T47D (cell line): ENCODE measurements at places on chromosomes 2 and 18.

DNA sequence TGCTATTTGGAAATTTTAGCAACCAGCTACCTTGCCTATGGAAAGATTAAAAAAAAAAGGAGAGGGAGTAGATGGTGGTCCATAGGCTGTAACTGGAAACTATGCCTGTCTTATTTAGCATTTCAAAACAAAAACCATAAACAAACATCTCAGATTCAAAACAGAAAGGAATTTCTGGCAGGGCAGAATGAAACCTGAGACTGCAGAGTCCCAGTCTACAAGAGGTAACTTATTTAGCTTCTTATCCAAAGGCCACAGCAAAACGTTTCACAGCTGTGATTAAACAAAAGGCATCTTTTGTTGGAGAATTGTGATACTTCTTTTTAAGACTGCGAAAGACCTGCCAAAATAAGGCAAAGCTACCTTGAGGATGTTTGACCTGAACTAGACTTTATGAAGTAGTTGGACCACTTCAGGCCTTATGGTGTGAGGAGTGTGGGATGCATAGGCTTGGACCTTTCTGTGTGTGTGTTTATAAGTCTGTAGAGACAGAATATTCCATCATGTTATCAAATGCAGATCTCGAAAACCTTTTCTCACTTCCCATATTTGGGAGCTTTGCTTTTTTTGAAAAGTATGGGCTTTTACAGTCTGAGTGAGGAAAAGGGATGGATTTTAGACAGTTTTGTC lies 11.0 kb downstream of the CRIM1 start:
- peak; percentile 35 for DNase-seq

GRCh38 chr2:233124421-233125080 lies 64.4 kb downstream of the INPP5D start:
- DNase-seq = no peak

GRCh38 chr18:10388373-10388772 lies 66.1 kb upstream of the APCDD1 start:
- DNase-seq = no peak

GRCh38 chr18:8707556-8708300 lies 2.4 kb downstream of the MTCL1 start:
- no peak for DNase-seq

GRCh38 chr18:79300413-79300812 lies 95.3 kb upstream of the NFATC1 start:
- DNase-seq = no peak

- no peak for DNase-seq
Observed at GRCh38 chr2:99554238-99554637, 64.4 kb upstream of the REV1 start.

- DNase-seq = no peak
Observed at GRCh38 chr2:106995556-106995955, 109.6 kb upstream of the ST6GAL2 start.

GRCh38 chr2:70403267-70404053 lies 101.6 kb upstream of the FAM136A start:
- no peak for DNase-seq

DNA sequence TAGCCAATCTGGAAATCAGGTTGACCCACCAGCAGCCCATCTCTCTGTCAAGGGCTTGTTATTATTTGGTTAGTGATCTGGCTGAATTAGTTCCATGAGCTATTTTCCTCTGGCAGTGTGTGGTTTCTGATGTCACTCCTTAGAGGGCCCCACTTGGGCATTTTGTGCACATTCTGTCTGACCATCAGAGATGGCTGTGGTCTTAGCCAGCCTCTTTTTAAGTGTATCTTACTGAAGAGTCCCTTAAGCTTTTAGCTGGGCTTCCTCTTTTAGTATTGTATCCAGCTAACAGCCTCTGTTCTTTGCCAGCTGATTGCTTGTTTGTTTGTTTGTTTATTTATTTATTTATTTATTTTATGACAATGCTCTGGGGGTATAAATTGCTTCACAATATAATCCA lies 951.1 kb upstream of the CNTNAP5 start:
- DNase-seq = no peak

DNA sequence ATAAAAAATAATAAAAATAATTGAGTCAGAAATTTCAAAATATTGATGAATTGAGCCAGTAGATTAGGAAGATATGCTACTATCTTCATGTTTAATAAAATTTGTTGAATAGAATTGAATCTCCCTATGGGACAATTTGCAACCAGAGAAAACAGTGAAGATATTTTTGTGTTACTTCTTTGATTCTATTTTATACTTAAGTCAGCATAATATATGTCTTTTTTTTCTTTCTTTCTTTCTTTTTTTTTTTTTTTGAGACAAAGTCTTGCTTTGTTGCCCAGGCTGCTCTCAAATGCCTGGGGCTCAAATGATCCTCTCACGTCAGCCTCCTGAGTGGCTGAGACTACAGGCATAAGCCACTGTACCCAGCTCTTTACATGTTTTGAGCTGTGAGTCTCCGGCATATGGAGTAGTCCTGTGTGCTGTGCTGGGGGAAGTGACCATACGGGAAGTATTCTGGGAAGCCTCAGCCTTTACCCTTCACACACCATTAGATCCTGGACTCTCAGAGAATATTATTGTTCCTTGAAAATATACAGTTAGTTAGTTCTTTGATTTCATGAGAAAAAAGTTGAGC lies 13.8 kb upstream of the IAH1 start:
- no peak for DNase-seq

GRCh38 chr18:26089293-26090129 lies 902 bp downstream of the SS18 start:
- no peak for DNase-seq

- DNase-seq = no peak
Observed at GRCh38 chr2:34291076-34291475, 692.0 kb upstream of the FAM98A start.

DNA sequence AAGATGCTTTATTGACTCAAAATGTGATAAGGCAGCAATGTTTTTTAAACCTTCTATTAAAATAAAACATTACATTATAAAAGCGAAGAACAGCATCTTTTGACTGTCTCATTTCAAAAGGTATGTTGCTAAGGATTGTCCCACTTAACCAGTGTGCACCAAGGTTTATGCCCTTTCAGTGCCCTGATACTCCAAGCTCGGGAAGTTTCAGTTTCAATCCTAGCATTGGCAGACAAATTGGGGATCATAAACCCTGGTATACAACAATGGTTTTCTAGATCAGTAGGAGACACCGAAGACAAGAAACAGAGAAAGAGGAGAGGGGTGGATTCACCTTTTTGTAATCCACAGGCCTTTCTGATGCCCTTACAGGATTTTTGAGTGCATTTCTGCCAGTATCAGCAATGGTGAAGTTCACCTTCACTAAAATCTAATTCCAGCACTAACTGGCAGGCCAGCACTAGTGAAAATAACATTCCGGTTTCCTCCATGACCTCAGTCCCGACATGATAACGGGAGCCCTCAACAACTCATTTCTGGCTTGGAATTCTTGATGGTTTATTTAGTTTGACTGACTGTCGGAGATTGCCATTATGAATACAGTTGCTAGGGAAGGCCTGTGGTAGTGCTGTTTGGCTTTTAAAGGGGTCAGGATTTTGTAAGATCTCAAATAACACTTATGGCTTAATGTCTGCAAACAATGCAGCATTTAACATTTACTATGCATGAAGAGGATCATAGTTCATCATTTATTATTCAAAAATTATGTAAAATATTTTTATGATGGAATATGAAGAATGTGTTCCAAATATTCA lies 33.3 kb upstream of the FIGN start:
- no peak for DNase-seq

- DNase-seq = no peak
Observed at GRCh38 chr2:85770369-85770768, 16.6 kb downstream of the ATOH8 start.

GRCh38 chr2:69032336-69032735 lies 19.4 kb downstream of the ANTXR1 start:
- DNase-seq = no peak

DNA sequence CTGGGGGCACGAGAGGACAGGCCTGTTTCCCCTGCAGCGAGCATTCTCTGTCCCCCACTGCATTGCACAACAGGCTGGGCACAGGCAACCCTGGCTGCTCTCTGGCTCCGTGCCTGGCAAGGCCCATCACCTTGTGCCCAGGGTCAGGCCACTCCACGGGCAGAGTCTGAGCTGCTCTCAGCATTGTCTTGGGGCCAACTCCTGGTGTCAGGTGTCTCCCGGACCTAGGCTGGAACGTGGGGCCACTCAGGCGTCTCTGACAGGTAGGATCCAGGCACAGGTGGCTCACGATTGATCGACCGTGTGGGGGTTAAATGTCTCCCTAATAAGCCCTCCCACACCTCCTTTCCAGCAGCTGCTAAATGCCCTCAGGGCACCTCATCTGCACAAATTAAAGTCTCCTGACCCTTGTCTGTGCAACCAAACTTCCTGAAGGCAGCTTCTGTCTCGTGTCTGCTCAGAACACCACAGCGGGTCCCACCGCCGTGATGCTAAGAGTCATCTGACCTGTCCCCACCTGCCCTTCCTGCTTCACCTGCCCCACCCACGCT lies 66.6 kb upstream of the GPC1 start:
- peak; percentile 25 for DNase-seq

DNA sequence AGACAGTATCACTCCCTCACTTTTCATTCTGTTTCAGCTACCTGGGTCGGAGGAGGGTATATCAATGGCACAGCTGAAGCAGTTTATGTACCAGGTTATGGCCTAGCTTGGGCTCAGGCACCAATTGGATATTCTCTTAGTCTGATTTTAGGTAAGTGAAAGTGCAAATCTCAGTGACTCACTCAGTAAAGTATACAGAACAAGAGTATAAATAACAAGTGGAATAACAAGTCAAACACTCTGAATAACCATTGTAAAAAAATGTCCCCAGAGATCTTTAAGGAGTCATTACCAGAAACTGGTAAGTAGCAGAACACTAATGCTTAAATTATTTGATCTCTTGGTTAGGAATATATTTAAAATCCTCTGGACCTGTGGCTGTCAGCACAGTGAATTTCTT lies 5.7 kb downstream of the SLC5A7 start:
- peak; percentile 13 for DNase-seq

GRCh38 chr2:27152796-27153464 lies 4.1 kb downstream of the TCF23 start:
- peak; percentile 38 for DNase-seq

DNA sequence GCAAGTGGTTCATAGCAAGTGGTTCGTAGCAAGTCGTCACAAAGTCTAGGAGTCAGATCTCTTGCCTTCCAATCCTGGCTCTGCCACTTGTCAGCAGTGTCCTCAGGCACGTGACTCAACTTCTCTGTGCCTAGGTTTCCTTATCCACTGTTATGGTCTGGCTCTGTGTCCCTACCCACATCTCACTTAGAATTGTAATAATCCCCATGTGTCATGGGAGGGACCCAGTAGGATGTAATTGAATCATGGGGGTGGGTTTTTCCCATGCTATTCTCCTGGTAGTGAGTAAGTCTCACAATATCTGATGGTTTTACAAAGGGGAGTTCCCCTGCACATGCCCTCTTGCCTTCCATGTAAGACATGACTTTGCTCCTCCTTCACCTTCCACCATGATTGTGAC lies 51.8 kb upstream of the AP1S3 start:
- no peak for DNase-seq

DNA sequence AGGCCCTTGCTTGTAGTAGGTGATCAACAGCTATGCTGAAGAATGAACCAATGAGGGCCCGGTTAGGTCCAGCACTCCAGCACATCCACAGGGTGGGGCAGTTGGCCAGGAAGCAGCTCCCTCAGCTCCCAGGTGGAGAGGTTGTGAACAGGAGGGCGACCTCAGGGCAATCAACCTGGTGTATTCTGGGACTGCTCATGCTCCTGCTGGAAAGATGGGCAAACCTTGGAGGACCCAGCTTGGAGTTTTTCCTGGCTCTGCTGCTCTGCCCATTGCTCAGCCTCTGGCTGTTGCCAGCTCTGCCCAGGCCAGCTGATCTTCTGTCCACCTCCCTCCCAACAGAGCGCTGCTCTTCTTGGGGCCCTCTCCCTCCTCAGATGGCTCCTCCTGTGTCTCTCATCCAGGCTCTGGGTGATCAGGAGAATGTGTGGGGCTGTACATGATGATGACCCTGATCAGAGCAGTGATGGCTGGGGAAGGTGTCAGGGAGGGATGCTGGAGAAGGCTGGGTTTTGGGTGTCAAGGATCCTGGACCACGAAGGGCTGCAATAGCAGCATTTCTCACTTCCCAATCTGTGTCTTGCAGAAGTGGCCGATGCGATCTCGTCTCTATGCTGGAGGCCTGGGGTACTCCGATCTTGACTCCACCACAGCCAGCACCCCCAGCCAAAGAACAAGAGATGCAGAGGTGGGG lies 3.4 kb downstream of the TCF23 start:
- peak; percentile 38 for DNase-seq

DNA sequence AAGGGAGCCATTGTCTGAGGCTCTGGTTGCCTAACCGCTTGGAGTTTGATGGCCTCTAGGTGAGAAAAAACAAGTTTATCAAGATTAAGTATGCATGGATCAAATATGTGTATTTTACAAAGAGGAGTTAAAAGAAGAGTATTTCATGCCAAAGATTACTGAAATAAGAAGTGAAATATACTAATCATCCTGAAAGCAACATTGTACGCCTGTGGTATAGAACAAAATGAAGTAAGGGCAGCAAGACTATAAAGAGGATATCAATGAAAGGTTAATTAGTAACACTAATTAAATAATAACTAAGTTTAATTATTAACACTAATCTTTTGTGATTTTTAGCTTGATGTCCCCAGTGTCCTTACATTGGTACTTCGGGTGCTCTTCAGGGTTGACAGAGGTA lies 276.7 kb downstream of the CALCRL start:
- no peak for DNase-seq

- DNase-seq = no peak
Observed at GRCh38 chr2:69493268-69493667, 56.0 kb upstream of the NFU1 start.

DNA sequence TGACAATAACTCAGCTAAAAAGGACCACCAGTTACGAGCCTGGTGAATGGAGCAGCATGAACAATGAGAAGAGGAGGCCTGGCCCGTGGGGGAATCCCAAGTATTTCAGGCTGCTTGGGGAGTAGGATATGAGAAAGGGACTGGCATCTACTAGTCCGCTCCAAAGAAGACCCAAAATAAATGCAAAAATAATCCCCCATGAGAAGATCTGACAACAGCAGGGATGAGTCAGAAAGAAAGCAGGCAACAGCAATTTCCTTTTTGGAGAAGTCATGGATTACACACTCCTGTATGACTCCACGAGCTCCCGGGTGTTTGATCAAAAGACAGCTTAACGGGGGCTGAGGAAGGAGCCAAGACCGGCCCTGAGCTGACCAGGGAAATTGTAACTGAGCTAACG lies 111.4 kb downstream of the SOX11 start:
- no peak for DNase-seq

- no peak for DNase-seq
Observed at GRCh38 chr2:211512806-211513205, 956.4 kb downstream of the CPS1 start.
